ENCODE measurements at places on chromosomes 5 and 9.

DNA sequence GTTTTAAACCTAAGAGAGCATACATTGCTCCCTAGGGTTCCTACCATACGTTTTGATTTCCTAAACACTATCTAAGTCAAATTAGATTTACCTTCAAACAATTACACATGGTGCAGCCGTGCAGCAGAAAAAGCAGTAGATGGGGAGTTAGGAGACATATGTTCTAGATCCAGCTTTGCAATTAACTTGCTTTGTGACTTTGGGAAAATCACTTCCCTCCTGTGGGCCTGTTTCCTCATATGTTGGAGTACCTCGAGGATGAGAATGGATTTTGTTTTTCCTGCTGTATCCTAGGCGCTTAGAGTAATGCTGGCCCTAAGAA is 711 bp downstream of the MRPL50 start:
- no peak for DNase-seq

- DNase-seq: no peak
These were observed 50.5 kb downstream of the AHRR start for GRCh38 chr5:371811-372555.

DNA sequence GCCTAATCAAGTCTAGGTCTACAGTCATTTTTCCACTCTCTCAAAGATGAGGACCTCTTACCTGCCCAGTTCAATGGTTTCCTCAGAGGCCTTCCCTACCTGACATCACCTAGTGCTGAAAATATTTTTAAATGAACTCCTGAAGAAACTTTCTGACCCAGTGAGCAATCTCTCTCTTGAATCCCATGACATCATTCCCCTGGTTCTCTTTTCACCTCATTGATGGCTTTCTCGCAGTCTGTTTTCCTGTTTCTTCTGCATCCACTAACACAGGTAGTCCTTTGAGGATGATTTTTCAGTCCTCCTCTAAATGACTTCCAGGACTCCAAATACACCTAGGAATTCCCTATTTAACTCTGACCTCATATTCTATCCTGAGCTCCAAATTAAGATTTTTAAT is 40.3 kb downstream of the SCAI start:
- no peak for DNase-seq

GRCh38 chr9:109699019-109699418 is 81.0 kb upstream of the PALM2AKAP2 start:
- no peak for DNase-seq

GRCh38 chr9:88017096-88017495 is 42.8 kb upstream of the CDK20 start:
- no peak for DNase-seq

GRCh38 chr9:127154003-127154389 is 31.6 kb upstream of the ANGPTL2 start:
- DNase-seq: no peak

GRCh38 chr5:72366324-72366976 is 46.3 kb downstream of the PTCD2 start:
- peak; percentile 80 for DNase-seq

DNA sequence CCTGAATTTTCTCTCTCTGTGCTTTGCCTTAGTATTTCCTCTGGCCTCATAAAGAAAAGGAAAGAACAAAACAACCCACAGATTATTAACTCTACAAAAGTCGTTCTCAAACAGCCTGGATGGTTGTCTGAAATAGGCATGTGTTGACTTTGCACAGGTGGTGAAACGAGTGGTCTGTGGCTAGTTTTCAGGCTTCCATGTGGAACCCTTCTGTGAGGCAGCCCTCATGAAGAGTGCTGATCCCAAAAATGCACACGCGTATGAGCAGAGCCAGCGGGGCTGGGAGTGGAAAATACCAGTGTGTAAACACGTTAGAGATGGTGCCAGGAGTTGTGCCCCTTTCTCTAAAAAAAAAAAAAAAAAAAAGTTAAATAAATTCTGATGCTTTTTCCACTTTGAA is 4.9 kb upstream of the PSAT1 start:
- DNase-seq: no peak

DNA sequence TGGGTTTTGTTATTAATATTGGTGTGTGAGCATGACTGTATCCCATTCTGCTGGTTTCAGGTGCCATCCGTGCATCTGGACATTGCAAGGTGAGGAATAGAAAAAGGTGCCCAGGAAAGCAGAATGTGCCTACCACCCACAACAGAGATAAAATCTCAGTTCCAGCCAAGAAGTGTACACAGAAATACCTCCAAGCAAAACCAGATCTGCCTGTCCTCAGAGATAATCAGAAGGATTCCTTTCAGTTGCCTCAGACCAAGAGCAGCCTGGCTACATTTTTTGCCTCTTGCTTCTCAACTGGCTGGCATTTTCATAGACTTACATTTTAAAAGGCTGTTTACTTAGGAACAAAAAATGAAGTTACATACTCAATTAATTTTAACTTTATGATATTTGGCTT is 12.1 kb upstream of the ABLIM3 start:
- no peak for DNase-seq

- DNase-seq: peak; percentile 90
These were observed 5.5 kb upstream of the DNAJC21 start for GRCh38 chr5:34923694-34924461.

- DNase-seq: no peak
These were observed 157.4 kb downstream of the TTLL11 start for GRCh38 chr9:121935739-121936138.

GRCh38 chr5:147673266-147673665 is 109.3 kb downstream of the JAKMIP2 start:
- DNase-seq: no peak

DNA sequence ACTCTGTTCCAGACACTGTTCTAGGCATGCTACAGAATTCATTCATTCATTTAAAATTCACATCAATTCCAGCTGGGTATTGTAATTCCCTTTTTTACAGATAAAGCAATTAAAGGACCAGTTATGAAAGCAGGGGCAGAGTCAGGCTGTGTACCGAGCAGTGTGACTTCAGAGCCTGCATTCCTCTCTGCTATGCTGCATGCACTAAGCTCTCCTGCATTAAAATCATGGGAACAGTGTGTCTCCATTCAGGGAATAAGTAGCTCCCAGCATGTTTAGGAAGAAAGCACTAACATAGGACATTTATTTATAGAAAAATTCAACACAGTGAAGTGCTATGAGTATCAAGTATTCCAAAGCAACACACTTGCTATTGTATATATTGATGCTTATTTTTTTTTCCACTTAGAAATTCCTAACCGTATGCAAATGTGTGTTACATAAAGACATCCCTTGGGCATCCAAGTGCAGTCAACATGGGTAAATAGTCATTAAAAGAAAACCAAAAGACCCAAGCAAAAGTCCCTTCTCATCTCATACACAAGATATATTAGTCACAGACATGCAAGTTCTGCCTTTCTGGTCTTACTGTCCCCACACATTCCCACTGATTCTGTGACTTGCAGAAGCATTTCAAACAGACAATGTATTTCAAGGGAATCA is 173.7 kb downstream of the GABRB2 start:
- no peak for DNase-seq

GRCh38 chr9:20994486-20994885 is 37.0 kb downstream of the HACD4 start:
- DNase-seq: no peak

GRCh38 chr5:5752844-5753243 is 330.4 kb downstream of the ICE1 start:
- DNase-seq: no peak

GRCh38 chr9:105344283-105344682 is 99.8 kb downstream of the SLC44A1 start:
- no peak for DNase-seq

- DNase-seq: peak; percentile 46
These were observed 99.9 kb downstream of the MACIR start for GRCh38 chr5:103358305-103358995.

- DNase-seq: no peak
These were observed 1.5 kb downstream of the MEIKIN start for GRCh38 chr5:131943916-131944315.

DNA sequence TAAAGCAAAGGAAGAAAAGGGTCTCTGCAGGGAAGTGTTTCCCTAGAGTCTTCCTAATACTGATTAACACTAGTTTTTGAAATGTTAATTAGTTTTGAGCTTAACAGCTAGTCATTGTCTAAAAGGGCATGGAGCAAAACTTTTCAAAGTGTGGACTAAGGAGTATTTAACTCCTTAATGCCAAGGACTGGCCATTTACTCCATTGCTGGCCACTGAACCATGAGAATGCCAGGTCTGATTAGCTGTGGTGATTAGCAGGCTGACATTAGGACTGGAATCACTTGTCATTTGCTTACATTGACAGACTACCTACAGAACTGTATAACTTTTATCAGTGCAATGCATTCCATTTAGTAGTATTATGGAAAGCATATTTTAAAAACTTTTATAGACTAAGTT is 987.0 kb downstream of the NR2F1-AS1 start:
- DNase-seq: no peak

GRCh38 chr9:91905991-91906469 is 44.0 kb downstream of the ROR2 start:
- no peak for DNase-seq

GRCh38 chr5:174553556-174553955 is 170.8 kb upstream of the MSX2 start:
- DNase-seq: no peak

DNA sequence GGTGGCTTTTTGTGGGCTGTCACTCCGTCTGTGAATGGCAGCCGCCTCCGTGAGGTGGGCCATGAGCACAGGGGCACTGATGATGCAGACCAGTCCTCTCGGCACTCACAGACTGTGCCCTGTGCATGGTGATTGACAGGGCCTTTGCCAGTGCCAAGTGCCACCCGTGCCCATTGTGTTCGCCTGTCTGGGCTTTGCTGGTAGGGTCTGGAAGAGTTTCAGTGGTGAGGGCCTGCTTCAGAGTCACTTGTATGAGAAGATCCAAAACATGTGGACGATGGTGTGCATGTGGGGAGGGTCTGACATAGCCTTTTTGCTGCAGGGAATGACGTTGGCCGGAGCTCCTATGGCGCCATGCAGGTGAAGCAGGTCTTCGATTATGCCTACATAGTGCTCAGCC is 34.9 kb downstream of the TENT4A start:
- DNase-seq: no peak

- peak; percentile 79 for DNase-seq
These were observed 690.9 kb upstream of the CDH18 start for GRCh38 chr5:20678814-20679298.

DNA sequence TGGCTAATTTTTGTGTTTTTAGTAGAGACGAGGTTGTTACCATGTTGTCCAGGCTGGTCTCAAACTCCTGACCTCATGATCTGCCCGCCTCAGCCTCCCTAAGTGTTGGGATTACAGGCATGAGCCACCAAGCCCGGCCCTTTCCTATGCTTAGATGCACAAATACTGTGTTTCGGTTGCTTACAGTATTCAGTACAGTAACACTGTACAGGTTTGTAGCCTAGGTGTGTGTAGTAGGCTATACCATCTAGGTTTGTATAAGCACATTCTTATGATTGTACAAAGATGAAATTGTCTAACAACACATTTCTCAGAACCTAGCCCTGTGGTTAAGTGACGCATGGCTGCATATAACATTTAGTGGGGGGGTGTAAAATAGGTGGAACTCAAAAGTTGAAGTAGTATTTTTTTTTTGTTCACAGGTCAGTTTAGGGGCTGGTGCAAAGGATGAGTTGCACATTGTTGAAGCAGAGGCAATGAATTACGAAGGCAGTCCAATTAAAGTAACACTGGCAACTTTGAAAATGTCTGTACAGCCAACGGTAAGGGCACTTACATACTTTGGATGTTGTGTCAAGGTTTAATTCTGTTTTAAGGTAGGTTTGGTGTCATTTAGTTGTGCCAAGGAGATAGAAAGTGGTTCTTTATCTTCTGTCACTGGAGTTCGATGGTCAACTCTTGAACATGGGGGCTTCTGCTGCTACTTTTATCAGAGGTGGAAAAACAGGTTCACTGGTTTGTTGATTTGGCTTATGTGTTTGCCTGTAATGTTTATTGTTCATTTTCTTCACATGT is 3.4 kb downstream of the NPM1 start:
- no peak for DNase-seq

DNA sequence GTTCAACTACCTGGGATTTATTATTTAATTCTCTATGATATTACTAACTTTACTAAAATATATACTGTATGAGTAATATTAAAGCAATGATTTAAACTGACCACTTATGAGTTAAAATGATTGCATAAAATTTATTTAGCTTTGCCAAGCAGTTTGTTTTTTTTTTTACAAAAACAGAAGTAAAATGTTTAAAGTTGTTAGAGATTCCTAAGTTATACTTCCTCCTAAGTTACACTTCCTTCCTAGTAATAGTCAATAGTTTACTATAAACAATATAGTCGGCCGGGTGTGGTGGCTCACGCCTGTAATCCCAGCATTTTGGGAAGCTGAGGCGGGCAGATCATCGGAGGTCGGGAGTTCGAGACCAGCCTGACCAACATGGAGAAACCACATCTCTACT is 23.7 kb upstream of the LRRC19 start:
- DNase-seq: no peak

DNA sequence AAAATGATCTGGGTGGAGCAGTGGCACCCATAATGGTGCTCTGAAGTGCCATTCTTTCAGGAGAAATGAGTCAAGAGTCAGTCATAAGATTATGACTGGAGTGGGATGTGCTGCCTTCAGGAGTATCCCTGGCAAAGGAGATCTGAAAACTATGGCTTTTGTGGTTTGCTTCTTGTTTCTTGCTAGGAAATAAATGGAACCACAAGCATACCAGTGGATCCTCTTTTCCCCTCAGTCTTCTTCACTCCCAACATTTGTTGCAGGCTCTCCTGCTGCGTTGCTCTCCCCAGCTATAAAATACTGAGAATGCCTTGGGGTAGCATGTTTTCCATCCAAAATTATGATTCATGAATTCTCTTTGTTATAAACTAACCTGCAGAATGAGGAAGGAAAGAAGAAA is 199.1 kb downstream of the NNT start:
- no peak for DNase-seq

- DNase-seq: no peak
These were observed 117.9 kb downstream of the ANXA1 start for GRCh38 chr9:73269430-73270101.

DNA sequence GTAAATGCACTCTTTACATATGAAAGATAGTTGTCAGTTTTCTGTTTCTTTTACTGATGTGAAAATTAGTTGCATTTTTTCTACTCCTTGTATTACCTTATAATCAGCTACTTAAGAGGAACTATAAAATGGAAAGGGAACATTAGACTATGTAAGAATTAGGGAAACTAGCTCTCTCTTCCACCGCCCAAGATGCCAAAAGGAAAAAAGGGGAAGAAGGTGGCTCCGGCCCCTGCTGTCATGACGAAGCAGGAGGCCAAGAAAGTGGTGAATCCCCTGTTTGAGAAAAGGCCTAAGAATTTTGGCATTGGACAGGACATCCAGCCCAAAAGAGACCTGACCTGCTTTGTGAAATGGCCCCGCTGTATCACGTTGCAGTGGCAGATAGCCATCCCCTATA is 15.2 kb upstream of the HOMER1 start:
- no peak for DNase-seq

Data from kidney capillary endothelial cell (primary cell).